Smooth muscle cell of the brain vasculature (primary cell): ENCODE measurements at places on chromosomes 7 and 10.

- DNase-seq: no peak
Measured at GRCh38 chr10:87626422-87626892, 33.2 kb upstream of the PAPSS2 start.

- DNase-seq: no peak
Measured at GRCh38 chr7:31370609-31371008, 30.1 kb upstream of the NEUROD6 start.

- DNase-seq: no peak
Measured at GRCh38 chr10:26460736-26461135, 22.6 kb downstream of the APBB1IP start.

- DNase-seq: no peak
Measured at GRCh38 chr7:3517344-3517743, 216.3 kb downstream of the SDK1 start.

DNA sequence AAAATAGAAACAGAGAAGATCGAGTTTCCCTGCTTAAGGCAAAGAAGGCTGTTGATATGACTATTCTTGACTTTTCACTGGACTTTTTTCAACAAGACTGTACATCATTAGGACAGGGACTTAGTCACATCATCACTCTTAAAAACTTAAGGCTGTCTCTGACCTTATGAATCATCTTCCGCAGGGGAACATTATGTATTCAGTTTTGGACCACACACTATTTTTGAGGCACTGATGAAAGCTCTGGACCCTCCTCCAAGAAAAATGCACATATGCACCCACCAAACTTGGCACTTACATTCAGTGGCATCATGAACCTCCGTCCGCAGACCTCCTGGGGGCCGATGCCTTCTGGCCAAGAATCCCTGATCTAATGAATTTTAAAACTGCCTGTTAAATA lies 96.4 kb downstream of the CALD1 start:
- DNase-seq: no peak

GRCh38 chr7:136588216-136588615 lies 280.2 kb upstream of the CHRM2 start:
- DNase-seq: no peak

- no peak for DNase-seq
Measured at GRCh38 chr10:6885284-6885683, 305.2 kb upstream of the PRKCQ start.

- no peak for DNase-seq
Measured at GRCh38 chr10:102068216-102068615, 3.1 kb downstream of the HPS6 start.

DNA sequence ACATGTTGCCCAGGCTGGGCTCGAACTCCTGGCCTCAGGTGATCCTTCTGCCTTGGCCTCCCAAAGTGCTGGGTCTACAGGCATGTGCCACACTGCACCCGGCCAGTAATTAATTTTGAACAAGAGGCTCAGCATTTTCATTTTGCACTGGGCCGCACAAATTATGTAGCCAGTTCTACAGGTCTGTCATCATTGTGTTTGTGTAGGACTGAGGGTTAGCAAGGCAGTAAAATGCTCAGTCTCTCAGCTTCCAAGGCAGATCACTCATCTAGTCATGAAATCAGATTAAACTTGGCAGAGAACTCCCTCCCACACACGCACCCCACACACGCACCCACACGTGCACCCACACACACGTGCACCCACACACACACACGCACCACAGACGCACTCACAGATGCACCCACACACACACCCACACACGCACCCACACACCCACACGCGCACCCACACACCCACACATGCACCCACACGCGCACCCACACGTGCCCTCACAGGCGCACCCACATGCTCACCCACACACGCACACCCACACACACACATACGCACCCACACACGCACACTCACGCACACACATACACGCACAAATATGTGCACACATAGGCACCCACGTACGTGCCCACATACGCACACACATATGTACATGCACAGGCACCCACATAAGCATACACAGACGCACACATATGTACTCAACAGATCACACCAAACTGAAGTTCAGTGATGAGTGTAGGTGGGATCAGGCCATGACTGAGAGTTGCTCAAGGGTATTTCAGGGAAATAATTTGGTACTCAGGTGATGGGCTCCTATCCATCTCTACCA lies 27.8 kb upstream of the PROSER2 start:
- no peak for DNase-seq

- no peak for DNase-seq
Measured at GRCh38 chr7:27576360-27576944, 86.2 kb downstream of the HIBADH start.

- DNase-seq: no peak
Measured at GRCh38 chr7:38558761-38559345, 72.3 kb downstream of the AMPH start.

- DNase-seq: no peak
Measured at GRCh38 chr7:7077945-7078344, 104.4 kb upstream of the C1GALT1 start.

GRCh38 chr10:110873951-110874350 lies 2.2 kb downstream of the PDCD4 start:
- DNase-seq: no peak

DNA sequence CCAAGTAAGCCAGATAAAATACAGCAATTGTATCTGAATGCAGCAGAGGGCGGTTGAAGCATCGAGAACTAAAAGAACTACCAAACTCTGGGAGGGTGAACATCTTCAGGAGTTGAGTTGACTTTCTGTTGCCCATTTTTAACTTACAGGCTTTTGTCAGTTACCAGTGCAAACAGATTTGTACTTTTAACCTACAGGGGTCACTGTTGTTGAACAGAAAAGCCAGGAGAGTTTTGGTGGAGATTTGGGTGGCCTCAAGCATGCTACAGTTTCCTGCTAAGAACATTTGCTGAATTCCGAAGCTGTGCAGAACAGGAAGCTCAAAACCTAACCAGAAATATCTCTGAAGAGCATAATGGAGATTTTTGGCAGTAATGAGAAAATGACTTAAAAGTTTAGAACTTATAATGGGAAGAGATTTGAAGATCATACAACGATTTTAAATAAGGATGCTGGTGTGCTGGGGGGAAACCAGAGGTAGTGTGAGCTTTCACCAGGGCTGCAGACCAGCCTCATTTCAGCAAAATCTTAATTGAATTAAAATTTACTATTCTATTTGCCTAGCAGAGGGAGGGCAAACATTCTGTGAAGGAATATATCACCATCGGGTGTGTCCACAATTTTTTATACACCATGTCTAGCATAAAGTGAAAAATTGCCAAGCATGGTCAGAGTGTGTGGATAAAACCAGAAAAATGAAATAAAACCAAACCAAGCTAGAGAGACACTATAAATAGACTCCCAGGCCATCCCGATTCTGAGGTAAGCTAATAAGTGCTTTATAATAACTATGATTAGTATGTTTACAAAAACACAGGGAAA lies 208.6 kb upstream of the CCDC6 start:
- peak; percentile 44 for DNase-seq
